NCI-H187 (cell line): ENCODE measurements at places on chromosomes 3 and 15.

- DNase-seq = no peak
Observed at GRCh38 chr3:177680472-177680821, 483.2 kb upstream of the TBL1XR1 start.

- DNase-seq = no peak
Observed at GRCh38 chr3:165754219-165755007, 82.8 kb downstream of the BCHE start.

DNA sequence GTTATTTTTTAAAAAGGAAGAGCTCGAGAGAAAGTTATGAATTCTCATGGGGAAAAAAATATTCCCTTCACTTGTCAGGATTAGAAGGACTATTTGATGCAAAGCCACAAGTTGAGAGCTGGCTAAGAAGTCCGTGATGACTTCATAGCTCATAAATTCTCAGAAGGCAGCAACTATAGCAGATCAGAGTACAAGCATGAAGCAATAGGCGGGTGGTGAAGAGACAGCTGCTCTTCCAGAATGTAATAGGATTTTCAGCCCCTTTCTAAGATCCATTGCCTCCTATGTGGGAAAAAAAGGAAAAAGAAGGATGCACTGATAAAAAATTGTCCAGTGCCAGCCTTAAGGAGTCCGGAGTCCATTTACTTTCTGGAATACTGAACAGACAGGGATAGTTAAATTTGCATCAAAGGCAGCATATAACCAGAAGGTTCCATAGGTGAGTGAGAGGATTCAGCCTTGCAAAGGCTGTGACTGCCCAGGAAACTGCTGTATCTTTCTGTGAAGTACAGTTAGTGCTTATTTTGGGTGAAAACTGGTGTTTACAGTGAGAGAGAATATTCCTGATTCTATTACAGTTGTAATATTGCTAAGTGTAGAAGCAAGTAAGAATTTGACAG, 929.5 kb upstream of the ALCAM start:
- no peak for DNase-seq

GRCh38 chr15:44710236-44711095, 657 bp downstream of the PATL2 start:
- no peak for DNase-seq

- DNase-seq = no peak
Observed at GRCh38 chr3:11565072-11565471, 78.6 kb downstream of the VGLL4 start.

DNA sequence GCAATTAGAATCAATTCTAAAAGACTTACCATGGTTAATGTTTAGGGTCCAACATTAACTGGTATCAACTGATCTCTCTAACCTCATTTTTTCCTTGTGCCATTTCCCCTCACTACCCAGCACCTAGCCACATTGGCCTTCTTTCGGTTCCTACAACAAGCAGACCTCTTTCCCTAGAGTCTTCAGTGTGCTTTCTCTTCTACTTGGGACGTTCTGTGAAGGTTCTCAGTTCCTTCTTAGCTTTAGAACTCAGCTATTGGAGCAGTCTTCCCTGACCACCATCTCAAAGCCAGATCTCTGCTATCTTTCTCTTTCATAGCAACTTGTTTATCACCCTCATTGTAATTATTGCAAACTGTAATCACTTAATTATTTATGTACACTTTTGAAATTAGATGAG, 31.5 kb upstream of the MINDY4B start:
- DNase-seq = no peak

DNA sequence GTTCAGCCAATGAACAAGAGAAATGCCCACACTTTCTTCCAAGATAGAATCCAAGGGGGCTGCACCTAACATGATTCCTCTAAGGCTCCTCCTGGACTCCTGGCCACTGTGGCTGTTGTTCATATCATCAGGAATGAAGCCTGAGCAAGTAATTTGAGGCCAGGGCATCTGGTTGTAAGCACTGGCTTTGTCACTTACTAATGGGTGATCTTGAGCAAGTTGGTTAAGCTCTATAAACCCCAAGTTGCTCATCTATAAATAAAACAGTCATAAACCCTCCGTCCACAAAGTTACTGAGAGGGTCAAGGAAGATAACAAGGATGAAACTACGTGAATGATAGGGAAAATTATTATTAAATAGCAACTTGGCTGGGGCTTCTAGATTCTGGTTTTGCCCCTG, 58.3 kb downstream of the CDC25A start:
- no peak for DNase-seq

GRCh38 chr15:89768071-89768500, 8.0 kb upstream of the MESP2 start:
- DNase-seq = no peak

DNA sequence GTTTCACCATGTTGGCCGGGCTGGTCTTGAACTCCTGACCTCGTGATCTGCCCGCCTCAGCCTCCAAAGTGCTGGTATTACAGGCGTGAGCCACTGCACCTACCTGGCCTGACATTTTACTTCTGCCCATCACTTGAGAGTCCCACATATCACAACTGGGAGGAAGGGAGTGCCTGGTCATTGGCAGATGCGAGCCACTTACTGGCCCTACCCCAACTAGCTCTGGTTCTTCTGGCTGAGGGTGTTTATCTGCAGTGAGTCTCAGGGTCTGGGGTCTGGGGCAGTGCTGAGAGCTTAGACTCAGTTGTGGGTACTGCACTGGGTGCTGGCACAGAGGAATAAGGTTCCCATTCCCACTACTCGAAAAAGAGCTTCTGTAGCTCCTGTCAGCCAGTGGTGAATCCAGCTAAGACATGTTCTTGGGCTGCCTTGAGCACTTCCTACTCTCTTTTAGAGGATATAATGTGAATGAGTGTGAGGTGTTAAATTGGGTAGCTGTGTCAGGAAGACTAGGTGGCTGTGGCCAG, 30.2 kb downstream of the DAG1 start:
- DNase-seq = no peak

- DNase-seq = no peak
Observed at GRCh38 chr15:40161693-40162391, 973 bp downstream of the BUB1B start.

GRCh38 chr15:85129881-85130280, 148.2 kb downstream of the PDE8A start:
- DNase-seq = no peak

DNA sequence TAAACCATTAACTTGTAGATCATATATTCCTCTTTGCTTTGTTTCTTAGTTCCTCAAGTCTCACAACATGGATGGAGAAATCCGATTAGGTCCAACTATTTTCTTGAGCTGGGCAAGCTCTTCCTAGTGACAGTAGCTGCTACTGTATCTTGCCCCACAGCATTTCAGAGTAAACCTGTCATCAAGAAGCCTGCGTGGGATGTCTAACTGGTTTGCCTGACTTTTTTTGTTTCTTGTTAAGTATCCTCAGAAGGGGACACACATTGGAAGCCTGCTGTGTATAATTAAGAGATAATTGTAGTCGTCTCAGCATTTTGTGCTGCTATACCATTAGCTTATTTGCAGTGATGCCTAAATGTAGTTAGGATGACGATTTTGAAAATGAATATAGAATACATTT, 29.3 kb upstream of the STT3B start:
- DNase-seq = no peak

DNA sequence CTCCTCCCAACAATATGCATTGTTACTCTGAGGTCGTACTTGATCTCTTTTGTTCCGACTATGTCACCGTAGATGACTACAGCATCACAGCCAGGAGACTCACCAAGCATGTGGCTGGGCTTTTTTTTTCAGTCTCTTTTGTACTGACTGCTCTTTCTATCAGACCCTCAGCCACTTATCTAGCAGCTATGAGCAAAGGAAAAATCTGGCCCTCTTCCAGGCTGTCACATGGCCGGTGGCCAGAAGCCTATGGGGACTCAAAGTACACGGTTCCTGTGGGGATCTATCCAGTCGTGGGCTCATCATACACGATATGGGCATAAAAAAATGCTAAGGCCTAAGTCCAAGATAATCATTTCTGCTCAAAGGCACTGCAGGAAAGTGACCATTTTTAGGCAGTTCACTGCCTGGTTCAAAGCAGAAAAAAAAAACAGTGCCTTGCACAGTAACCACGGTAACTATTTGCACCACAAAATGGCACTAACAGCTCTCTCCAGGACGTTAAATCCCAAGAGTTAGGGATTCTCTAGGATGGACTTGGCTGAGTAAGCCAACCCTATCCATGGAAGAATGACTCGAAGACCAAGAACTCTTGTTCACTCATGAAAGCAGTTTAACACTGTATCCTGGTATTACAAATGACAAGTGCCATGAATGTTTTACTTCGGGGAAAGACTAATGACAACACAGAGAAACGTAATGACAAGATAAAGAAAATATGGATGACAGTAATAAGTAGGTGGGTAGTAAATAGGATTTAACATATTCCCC, 50.3 kb downstream of the SHQ1 start:
- peak; percentile 3 for DNase-seq

DNA sequence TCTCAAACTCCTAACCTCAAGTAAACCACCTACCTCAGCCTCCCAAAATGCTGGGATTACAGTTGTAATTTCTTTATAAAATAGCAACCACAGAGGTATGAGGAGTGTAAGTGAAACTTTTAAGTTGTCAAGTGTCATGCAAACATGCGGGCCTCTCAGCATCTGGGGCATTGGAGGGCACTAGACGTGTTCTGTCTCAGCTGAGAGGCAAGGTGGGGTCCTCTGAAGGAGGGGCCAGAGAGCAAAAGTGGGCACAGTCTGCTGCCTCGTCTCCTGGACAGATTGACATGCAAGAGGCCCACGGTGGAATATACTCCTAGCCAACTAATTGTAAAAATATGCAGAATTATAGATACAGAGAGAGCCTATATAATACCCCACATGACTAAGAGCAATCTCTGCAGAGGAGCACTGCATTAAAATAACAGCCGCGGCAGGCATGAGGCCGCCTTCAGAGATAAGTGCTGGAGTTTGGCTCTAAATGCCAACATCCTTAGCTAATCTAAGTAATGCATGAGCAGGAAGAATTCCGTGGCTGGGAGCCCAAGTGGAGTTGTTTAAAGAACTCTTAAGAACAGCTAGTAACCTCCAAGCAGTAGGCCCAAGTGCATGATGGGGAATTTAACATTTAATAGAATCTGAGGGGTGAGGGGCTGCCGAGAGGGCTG, 87.8 kb upstream of the RNU6-1 start:
- DNase-seq = no peak

GRCh38 chr3:5006755-5007202, 27.5 kb downstream of the BHLHE40 start:
- DNase-seq = no peak

GRCh38 chr15:52082197-52083036, 30.2 kb downstream of the BCL2L10 start:
- DNase-seq = no peak
